ENCODE measurements at places on chromosomes 12 and 14. TPM values are rescaled to one million over a fixed set of nuclear protein-coding genes. Genes with fewer than 3 reads are reported as not detected.

The FBXO34 gene
- 18.2 TPM for total RNA-seq

The TPPP2 gene
- not detected for total RNA-seq

The COX8C gene
- total RNA-seq = not detected

GRCh38 chr14:53796734-53797133 is 159.9 kb downstream of the BMP4 start:
- H3K4me1 ChIP-seq = peaks cover 19% of the 10 kb centered on the region
- H3K27me3 ChIP-seq = no peaks in the 10 kb centered on the region
- no peak overlapping the region for H3K27ac ChIP-seq
- no peak overlapping the region for H3K4me3 ChIP-seq

DNA sequence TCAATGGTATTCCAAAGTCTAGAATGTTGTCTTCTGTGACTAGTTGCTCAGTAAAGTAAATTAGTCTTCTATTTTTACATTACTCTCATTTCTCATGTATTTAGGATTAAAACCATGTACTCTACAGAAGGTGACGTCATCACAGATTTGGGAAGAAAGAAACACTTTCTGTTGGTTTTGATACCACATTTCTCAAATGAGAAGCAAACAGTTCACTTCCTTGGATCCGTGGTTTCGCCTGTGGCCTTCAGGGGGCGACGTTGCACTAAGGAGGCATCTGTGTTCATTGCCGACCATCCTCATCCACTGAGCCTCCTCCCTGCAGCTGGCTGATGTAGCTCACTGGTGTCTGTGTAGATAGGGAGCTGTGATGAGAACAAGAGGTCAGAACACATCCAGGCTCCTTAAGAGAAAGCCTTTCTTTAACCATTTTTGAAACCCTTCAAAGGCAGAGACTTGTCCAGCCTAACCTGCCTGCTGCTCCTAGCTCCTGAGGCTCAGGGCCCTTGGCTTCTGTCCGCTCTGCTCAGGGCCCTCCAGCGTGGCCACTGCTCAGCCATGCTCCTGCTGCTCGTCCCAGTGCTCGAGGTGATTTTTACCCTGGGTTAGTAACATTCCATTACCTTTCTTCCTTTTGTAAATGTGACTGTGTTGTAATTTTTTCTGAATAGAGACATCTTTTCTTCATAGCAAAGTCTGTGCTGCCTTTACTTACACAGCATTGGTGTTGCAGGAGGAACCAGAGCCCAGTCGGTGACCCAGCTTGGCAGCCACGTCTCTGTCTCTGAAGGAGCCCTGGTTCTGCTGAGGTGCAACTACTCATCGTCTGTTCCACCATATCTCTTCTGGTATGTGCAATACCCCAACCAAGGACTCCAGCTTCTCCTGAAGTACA is 220.6 kb upstream of the OR4E1 start:
- no peaks in the 10 kb centered on the region for H3K36me3 ChIP-seq
- H3K27ac ChIP-seq = no peak overlapping the region
- no peaks in the 10 kb centered on the region for H3K27me3 ChIP-seq
- H3K4me3 ChIP-seq = no peak overlapping the region
- H3K4me1 ChIP-seq = no peaks in the 10 kb centered on the region
- DNase-seq = no peak

GRCh38 chr14:60227291-60227690 is 21.7 kb upstream of the PPM1A start:
- no peaks in the 10 kb centered on the region for H3K27me3 ChIP-seq
- no peaks in the 10 kb centered on the region for H3K36me3 ChIP-seq
- H3K4me1 ChIP-seq = no peaks in the 10 kb centered on the region
- H3K4me3 ChIP-seq = no peak overlapping the region
- DNase-seq = no peak

GRCh38 chr12:110750784-110751461 is 8.2 kb upstream of the PPP1CC start:
- H3K4me3 ChIP-seq = no peak overlapping the region
- DNase-seq = peak; percentile 69
- peak overlapping the region; percentile 24 for H3K27ac ChIP-seq
- no peaks in the 10 kb centered on the region for H3K4me1 ChIP-seq

- no peak overlapping the region for H3K27ac ChIP-seq
- no peaks in the 10 kb centered on the region for H3K4me1 ChIP-seq
- no peaks in the 10 kb centered on the region for H3K36me3 ChIP-seq
Observed at GRCh38 chr12:47184813-47185212, 105.1 kb upstream of the AMIGO2 start.

DNA sequence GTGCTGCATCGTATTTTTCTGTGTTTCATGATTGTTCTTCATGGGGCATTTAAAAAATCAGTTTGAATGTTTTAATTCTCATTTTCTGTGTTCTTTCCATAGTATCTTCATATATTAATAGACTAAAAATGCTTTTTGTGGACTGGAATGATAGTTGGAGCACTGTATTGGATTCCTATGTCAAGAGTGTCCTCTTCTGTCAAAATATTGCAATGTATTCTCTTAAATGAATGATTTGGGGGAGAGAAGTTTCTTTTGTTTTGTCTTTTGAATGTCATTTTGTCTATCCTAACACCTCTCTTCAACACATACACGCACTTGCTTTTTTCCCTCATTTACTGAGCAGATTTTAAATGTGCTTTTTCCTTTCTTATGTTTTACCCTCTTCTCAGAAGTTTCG is 4.7 kb upstream of the EIF2S3B start:
- no peak overlapping the region for H3K27ac ChIP-seq
- no peaks in the 10 kb centered on the region for H3K36me3 ChIP-seq
- DNase-seq = no peak
- no peak overlapping the region for H3K4me3 ChIP-seq
- H3K27me3 ChIP-seq = no peaks in the 10 kb centered on the region
- no peaks in the 10 kb centered on the region for H3K4me1 ChIP-seq

GRCh38 chr14:22155571-22155970 is 433.5 kb downstream of the DAD1 start:
- H3K36me3 ChIP-seq = no peaks in the 10 kb centered on the region
- no peaks in the 10 kb centered on the region for H3K27me3 ChIP-seq
- no peak overlapping the region for H3K4me3 ChIP-seq

DNA sequence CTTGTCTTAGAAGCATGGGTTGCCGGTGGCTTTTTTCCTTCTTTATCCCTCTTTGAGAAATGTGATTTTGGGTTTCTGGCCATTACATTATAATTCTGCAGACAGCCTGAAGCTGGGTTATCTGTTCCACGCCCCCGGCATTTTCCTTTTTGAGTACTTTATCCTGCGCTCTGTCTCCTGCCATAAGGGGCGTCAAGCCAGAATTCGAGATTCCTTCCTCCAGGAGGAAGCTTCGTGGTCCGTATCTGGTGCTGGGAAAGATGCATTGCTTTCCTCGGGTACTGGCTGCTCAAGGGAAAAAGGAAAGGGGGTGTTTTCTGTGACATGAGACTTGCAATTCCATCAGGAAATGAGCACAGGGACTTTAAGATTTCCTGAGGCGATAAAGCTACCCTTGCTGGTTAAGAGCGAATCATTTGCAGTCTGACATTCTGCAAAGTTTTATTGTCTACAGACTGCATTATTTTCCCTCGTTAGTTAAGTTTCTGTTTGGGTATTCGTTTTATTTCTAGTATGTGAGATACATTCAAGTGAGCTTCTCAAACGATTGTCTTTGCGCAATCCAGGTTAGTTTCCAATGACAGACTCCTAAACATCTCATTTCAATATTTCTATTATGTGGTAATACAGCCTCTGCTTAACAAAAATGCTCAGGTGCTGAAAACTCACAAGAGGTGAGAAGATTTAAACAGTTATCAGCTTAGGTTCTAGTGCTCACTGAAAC is 694 bp downstream of the AKAP5 start:
- peak overlapping the region; percentile 77 for H3K4me3 ChIP-seq
- no peaks in the 10 kb centered on the region for H3K36me3 ChIP-seq
- H3K27ac ChIP-seq = peak overlapping the region; percentile 72
- no peaks in the 10 kb centered on the region for H3K4me1 ChIP-seq
- H3K27me3 ChIP-seq = no peaks in the 10 kb centered on the region

- DNase-seq = no peak
- H3K36me3 ChIP-seq = no peaks in the 10 kb centered on the region
- H3K4me3 ChIP-seq = no peak overlapping the region
- H3K27ac ChIP-seq = no peak overlapping the region
Observed at GRCh38 chr14:56474419-56475022, 105.1 kb upstream of the TMEM260 start.

Measured in sigmoid colon (tissue), 7 donors.